Stomach (tissue), 19 donors: ENCODE measurements at places on chromosomes 6 and 20. TPM values are rescaled to one million over a fixed set of nuclear protein-coding genes. Genes with fewer than 3 reads are reported as not detected.

DNA sequence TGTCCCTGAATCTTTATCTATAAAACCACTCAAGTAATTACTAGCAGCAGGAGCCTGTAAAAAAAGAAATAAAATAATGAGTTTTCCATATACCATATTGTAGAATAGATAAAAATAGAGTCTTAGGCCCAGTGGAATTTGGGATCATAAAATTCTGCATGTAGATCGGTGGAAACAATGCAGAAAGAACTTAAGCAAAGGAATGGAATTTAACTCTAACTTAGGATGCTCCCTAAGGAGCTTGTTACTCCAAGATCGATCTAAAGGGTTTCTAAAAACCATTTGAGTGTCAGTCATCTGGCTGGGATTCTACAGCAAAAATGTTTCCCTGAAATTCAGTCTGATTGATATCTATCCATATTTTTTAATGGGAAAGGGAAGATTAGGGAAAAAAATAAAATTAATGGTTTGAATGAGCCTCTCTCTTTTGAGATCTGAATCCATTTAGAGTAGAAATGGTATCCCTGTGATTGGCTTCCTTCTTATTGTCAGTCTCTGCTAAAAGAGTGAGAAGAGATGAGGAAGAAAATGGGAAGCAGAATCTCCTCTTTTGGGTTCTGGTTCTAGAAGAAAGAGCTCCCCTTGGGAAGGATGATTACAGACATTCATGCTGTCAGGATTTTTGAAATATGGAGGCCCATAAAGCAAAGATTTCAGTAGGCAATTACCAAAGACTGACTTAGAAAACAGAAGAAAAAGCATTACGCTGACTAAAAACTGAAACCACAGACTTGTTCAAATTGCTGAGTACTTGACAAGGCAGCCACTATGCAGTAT, 564.3 kb upstream of the MARCKS start:
- no peak for DNase-seq
- no peaks in the 10 kb centered on the region for H3K4me1 ChIP-seq
- no peaks in the 10 kb centered on the region for H3K36me3 ChIP-seq
- no peaks in the 10 kb centered on the region for H3K27me3 ChIP-seq
- H3K27ac ChIP-seq = no peak overlapping the region

GRCh38 chr20:49889001-49889934, 26.1 kb downstream of the SPATA2 start:
- peaks cover 59% of the 10 kb centered on the region for H3K4me1 ChIP-seq
- no peak overlapping the region for H3K4me3 ChIP-seq
- DNase-seq = peak; percentile 48
- H3K27ac ChIP-seq = peak overlapping the region; percentile 48

Gene TMEM200A
- total RNA-seq = not detected

DNA sequence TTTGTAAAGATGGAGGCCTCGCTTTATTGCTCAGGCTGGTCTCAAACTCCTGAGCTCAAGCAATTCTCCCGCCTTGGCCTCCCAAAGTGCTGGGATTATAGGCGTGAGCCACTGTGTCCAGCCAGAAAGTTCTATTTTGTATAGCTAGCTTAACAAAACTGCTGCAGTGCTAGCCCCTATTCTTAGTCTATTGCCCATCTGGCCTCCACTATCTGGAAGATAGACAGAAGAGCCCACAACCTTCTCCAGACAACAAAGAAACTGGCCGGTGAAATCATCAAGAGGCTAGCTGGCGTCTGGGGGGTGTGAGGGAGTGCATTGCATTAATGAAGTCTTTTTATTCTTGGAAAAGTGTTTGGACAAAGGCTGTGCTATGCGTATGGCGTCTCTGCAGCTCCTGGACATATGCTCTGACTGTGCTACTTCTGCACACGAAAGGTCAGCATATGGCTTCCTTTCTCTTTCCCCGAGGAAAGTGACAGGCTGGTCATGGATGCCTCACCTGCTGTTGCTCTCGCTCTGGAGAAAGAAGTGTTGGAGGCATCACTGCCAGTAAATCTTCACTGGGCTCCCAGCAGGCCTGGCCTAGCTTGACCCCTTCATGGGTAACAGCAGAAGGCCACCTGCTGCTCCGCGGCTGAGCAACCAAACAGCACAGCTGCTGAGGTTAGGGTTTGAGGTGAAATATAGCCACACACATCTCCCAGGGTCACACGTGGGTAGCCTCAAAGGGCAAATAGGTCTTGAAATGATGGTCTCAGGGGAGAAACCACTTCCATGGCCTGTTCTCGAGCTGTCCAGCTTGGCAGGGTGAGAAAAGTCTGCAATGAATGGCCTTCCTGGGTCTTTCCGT, 95.1 kb upstream of the IYD start:
- H3K27me3 ChIP-seq = no peaks in the 10 kb centered on the region
- H3K4me3 ChIP-seq = no peak overlapping the region
- no peak for DNase-seq
- no peaks in the 10 kb centered on the region for H3K36me3 ChIP-seq

Gene RAET1L
- not detected for total RNA-seq

- no peak overlapping the region for H3K27ac ChIP-seq
- no peak for DNase-seq
- no peaks in the 10 kb centered on the region for H3K27me3 ChIP-seq
- H3K4me3 ChIP-seq = no peak overlapping the region
- H3K36me3 ChIP-seq = no peaks in the 10 kb centered on the region
- H3K4me1 ChIP-seq = no peaks in the 10 kb centered on the region
These were observed 30.6 kb downstream of the ROS1 start for GRCh38 chr6:117395164-117395563.

DNA sequence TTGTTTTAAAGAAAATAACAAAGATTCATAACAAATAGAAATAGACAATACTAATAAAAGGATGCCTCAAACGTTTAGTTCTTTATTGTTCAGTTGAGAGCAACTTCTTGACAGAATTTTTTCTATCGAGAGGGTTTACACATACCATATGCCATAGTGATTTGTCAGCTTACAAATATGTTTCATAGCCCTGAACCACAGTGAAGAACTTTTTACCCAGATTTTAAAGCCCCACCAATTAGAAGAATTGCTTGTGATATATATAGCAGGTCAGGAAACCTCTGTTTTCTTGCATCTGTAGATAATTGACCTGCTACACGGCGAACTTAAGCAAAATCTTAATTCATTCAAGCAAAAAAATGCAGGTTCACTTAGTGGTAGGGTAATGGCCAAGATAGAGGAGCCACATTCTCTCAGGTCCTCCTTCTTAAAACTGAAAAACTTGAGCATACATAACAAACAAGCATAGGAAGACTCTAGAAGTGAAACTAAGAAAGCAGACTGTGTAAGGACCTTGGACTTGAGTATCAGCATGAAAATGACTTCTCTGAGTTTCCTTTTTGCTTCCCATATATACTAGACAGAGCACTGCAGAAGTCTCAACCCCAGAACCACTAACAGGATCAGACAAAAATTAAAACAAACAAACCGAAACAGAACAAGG, 39.5 kb downstream of the CRISP1 start:
- no peak overlapping the region for H3K27ac ChIP-seq
- H3K4me1 ChIP-seq = no peaks in the 10 kb centered on the region
- H3K27me3 ChIP-seq = no peaks in the 10 kb centered on the region
- DNase-seq = peak; percentile 5
- no peaks in the 10 kb centered on the region for H3K36me3 ChIP-seq

Gene PSORS1C2
- total RNA-seq = not detected

Gene MAS1
- total RNA-seq = not detected

DNA sequence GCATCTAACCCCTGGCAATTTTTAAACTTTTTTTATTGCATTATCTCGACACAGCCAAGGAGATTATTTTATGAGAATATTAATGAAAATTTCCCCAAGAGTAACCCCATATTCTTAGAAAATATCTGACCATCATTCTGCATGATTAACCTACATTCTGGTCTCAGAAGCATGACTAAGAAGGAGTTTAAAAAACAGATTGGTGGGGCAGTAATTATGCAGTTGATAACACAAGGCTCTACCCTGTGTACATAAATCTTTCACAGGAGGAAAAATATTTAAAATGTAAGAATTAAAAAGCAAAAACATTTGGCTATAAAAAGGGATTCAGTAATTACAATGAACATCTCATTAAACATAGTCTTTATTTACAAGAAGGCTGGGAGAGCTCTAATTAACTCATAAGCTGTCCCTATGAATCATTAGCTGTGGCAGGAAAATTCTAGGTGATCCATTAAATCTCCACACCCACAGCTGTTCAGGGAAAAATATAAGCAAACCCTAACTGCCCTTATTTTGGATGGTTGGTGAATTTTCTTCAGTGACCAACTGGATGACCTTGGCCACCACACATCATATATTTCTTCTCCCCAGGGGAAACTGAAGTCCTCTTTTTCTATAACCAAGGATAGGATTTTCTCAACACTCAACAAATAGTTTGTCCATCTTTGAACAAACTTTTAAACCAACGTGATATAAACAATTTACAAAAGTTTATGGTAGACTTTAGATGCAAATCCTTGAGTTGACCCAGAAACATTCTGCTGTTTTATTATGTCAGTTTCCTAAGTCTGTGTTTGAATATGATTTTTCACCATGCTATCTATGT, 59.5 kb downstream of the PDE7B start:
- DNase-seq = no peak
- H3K4me1 ChIP-seq = peaks cover 7% of the 10 kb centered on the region
- no peak overlapping the region for H3K4me3 ChIP-seq
- H3K27ac ChIP-seq = no peak overlapping the region
- H3K27me3 ChIP-seq = no peaks in the 10 kb centered on the region

Gene PXDC1
- total RNA-seq = 1.2 TPM

- no peak overlapping the region for H3K27ac ChIP-seq
- no peaks in the 10 kb centered on the region for H3K27me3 ChIP-seq
- peak; percentile 4 for DNase-seq
- no peak overlapping the region for H3K4me3 ChIP-seq
- no peaks in the 10 kb centered on the region for H3K4me1 ChIP-seq
- H3K36me3 ChIP-seq = no peaks in the 10 kb centered on the region
These were observed 568.4 kb downstream of the NKAIN2 start for GRCh38 chr6:124371974-124372475.

DNA sequence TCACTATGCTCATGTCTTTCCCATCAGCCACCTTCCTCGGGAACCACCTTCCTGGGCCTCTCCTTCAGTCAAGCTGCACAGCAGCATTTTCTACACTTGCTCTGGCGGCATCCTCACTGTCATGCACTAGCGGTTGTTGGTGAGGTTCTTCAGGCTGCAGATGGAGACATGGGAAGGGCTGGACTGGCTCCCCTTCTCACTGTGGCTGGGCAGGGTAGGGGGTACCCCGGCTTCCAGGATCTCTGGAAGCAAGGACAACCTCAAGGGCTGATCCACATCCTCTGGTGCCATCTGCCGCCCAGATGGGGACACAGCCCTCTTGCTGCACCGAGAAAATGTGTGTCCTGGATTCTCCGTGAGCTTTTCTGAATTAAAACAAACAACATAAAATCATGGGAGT, 180.1 kb upstream of the RNF24 start:
- H3K36me3 ChIP-seq = no peaks in the 10 kb centered on the region
- no peak overlapping the region for H3K4me3 ChIP-seq
- no peaks in the 10 kb centered on the region for H3K4me1 ChIP-seq
- DNase-seq = peak; percentile 47
- no peak overlapping the region for H3K27ac ChIP-seq

- H3K27ac ChIP-seq = no peak overlapping the region
- H3K4me3 ChIP-seq = no peak overlapping the region
- peak; percentile 7 for DNase-seq
- H3K36me3 ChIP-seq = no peaks in the 10 kb centered on the region
These were observed 292.2 kb upstream of the QKI start for GRCh38 chr6:163122365-163122764.

DNA sequence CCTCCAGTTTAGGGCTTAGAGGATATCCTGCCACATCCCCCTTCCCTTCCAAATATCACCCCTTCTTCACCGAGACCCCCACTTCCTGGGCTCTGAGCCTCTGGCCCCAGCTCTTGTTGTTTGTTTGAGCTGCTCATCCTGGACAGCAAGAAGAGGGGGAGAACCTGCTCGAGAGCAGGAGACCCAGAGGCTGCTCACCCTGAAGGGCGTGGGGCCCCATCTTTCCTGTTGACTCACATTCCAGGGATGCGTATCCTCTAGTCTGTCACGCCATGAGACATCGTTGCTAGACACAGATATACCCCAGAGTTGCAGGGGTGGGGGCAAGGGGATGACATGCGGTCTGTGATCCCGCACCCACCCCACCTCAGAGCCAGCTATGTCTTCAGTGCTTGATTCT, 5.7 kb upstream of the TNXB start:
- DNase-seq = no peak
- H3K4me3 ChIP-seq = no peak overlapping the region
- H3K4me1 ChIP-seq = peaks cover 58% of the 10 kb centered on the region
- H3K27ac ChIP-seq = peak overlapping the region; percentile 7
- peaks cover 54% of the 10 kb centered on the region for H3K36me3 ChIP-seq
